ENCODE measurements at places on chromosomes 3 and 15.

- DNase-seq = no peak
Measured at GRCh38 chr15:31309893-31310606, 16.6 kb upstream of the KLF13 start.

GRCh38 chr3:30962493-30962892, 68.0 kb upstream of the GADL1 start:
- DNase-seq = no peak

- no peak for DNase-seq
Measured at GRCh38 chr15:70947351-70948335, 55.0 kb downstream of the LRRC49 start.

DNA sequence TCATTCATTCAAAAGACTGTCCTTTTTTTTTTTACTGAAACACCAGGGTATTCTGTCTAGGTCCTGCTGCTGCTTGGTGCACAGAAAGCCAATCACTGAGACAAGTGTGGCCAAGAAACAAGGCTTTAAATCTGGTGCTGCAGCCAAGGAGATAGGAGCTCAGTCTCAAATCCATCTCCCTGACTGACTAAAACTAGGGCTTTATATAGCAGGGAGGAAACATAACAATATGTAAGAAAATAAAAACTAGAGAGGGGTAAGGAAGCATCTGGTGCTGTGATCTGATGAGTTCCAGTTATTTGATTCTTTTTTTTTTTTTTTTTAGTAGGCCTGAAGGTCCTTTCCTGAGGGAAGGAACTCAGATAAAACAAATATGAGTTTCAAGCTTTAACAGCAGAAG, 139.8 kb downstream of the ATG7 start:
- DNase-seq = no peak

GRCh38 chr15:94792196-94792595, 560.8 kb downstream of the MCTP2 start:
- DNase-seq = no peak

- peak; percentile 52 for DNase-seq
Measured at GRCh38 chr3:12796171-12797123, at the start of gene CAND2. TSS of gene CAND2 (plus strand) at chr3:12796680. CDS start at chr3:12796721, 41 bp downstream.

- DNase-seq = peak; percentile 16
Measured at GRCh38 chr3:114632757-114633424, 339.1 kb downstream of the TIGIT start.

DNA sequence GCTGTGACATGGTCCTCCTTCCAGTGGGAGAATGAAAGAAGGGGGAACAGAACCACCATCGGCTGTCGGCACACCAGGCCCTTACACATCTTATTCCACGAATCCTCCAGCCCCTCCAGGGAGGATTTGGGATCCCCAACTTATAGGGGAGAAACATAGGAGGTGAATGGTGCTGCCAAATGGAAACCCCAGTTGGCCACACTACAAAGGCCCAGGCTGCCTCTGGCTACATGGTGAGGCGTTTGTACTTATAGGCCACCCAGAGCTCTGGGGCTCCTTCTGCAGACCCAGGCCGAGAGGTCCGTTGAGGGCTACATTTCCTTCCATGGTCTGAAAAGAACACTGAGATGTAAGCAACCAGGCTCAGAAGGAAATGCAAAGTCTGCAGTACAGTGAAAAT, 12.0 kb downstream of the AMOTL2 start:
- DNase-seq = no peak

All from NCI-H2081 (cell line).